ENCODE measurements at places on chromosomes 1 and 21.

DNA sequence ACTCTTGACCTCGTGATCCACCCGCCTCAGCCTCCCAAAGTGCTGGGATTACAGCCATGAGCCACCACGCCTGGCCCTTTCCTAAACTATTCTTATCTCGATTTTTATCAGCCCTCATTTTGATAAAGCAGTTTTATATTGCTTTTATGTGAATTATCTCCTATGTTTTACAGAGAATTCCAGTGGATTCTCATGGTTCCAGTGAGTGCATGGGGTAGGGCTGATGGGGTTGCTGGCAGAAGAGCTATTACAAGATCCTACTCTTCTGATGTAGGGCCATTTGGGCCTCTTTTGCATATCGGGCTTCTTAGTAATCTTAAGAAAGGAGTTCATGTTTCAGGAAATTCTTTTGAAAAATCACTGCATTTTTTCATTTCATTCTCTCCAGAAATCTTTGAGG is 187.6 kb downstream of the PBX1 start:
- DNase-seq, result no peak

DNA sequence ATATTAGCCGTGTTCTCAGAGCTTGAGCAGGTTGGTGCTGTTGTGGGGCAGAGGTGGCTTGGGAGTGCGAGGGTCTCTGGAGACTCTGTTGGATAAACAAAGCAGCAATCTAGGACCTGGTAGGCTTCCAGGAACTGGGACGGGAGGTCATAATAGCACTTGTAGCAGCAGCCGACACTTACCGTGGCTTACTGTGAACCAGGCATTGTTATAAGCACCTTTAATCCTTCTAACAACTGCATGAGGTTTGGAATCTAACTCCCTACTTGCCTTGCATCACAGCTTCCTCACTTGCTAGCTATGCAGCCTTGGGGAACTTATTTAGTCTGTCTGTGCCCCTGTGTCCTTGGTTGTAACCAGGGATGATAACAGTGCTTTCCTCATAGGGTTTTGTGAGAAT is 94.9 kb downstream of the NAV1 start:
- no peak for DNase-seq

GRCh38 chr1:163055531-163055930 is 13.6 kb upstream of the RGS4 start:
- no peak for DNase-seq

DNA sequence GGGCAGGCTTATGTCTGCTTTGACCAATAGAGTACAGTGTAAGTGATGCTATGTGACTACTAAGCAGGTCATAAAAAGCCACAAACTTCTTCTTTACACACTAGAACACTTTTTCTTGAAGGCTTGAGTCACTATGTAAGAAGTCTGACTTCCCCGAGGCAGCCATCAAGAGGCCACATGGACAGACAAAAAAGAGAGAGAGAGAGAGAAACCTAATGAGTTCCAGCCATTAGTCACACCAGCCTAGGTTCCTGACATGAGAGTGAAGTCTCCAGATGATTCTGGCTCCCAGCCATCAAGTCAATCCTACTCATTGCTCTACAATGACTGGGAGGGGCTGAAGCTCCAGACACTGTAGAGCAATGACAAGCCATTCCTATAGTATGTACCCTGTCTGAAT is 101.4 kb downstream of the LHX9 start:
- no peak for DNase-seq

- DNase-seq, result no peak
Observed at GRCh38 chr1:41849211-41849759, 69.4 kb downstream of the HIVEP3 start.

DNA sequence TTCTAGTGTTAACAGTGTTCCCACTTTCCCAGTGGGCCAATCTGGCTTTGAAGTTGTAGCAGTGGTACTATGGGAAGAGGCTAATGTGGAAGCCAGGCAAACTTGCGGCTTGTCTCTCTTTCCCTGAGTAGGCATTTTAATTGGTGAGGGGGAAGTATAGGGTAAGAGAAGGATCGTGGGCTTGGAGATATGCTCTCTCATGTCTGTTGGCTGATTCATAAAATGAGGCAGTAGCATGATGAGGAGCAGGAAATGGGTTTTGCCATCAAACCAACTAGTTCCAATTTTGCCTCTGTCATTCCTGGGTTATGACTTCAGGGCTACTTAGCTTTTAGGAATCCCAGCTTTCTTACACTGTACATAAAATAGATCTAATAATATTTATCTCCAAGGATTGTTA is 12.1 kb downstream of the C8A start:
- no peak for DNase-seq

- no peak for DNase-seq
Observed at GRCh38 chr1:184324972-184325371, 61.9 kb upstream of the C1orf21 start.

DNA sequence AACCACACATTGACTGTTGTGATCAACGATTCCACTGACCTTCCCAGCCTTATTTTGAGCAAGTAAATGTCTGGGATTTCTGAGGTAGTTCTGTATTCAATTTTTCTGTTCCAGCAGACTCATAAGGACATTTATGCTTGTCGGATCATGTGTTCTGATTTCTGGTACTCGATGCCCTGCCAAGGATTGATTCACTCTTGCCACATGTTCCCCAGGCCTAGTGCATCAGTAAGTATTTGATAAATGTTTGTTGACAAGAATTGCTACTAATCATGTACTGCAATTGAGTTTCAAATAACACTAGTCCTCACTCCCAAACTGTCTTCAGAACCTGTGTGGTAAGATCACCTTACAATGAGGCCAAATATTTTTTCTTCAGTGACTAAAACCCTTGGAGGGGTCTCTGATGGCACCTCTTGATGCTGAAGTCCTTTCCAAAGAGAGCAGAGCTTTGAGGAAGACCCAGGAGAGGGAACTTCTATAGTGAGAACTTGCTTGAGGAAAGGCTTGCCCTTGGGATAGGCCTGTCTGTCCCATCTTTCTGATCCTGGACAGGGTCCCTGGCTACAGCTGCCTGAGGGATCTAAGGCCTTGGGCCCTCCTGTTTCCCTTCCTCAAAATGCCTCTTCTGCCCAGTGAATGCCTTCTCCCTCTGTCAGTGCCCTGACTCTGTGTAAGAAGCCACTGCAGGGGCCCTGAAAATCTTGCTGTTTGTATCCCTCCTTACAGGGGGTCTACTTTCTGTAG is 115.8 kb upstream of the FAM78B start:
- DNase-seq, result no peak

- DNase-seq, result no peak
Observed at GRCh38 chr1:194300340-194300739, 1113.9 kb upstream of the B3GALT2 start.

GRCh38 chr1:220887520-220888416 is 8.5 kb downstream of the HLX start:
- no peak for DNase-seq

DNA sequence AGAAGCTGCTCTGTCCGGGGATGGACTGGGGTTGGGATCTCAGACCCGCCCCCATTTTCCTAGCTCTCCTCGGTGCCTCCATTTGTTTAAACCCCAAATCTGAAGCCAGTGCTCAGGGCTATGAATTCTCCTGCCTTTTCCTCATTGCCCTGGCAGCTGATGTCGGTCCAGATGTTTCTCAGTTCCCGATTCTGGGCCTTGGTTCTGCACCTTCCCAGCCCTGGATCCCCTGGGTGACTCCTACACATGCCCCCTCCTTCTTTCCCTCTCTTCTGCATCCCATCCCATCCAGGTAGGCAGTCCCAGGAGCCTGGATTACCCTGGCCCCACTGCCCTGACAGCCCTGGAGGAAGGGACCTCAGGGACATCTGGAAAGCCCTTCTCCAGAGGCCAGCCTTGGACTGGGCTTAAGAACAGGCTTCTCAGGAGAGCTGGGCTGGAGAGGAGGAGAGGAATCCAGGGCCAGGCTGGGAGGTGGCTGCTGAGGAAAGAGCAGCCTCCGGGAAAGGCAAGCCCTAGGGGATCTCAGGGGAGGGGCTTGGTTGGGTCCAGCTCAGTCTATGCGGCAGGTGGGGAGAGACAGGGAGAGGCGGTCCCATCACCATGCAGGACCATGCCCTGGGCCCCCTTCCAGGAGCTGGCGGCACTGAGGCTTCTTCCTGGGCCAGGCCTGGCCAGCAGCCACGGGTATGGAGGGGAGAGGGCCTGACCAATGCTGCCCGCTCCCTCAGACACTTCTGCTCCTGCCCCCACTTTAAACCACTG is 6.8 kb upstream of the EPS8L3 start:
- no peak for DNase-seq

- no peak for DNase-seq
Observed at GRCh38 chr1:117295001-117295400, 72.2 kb upstream of the MAN1A2 start.

GRCh38 chr1:162676750-162677149 is 44.5 kb downstream of the DDR2 start:
- no peak for DNase-seq

GRCh38 chr1:229249854-229250644 is 20.9 kb upstream of the RAB4A start:
- DNase-seq, result no peak

DNA sequence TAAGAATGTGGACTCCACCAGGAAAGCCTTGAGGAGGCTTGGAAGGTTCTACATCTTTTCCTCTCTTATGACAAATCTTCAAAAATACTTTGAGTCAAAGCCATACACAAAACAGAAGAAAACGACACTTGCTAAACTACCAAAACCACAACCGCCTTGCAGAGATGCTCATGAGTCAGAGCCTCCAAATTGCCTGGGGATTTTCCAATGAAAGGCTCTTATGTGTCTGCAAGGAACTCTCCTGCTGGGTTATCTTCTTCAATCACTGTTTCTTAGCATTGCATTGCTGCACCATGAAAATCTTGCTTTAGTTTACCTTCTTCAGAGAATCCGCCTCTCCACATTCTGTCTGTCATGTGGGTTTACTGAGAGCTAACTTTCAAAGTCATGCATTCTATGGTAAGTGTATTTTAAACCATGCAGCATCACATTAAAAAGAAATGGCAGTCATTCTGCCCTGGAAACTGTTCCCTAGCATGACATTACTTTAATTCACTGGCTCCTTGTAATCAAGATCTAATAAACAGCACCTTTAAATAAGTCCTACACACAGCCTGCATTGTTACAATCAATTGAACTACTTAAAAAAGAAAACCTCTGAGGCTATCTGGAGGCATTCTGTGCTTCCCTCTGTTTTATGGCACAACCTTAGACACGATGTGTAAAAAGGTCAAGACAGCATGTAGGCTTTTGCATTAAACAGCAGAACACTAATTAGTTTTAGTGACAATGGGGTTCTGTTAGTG is 210.0 kb upstream of the FOXD3 start:
- DNase-seq, result no peak

DNA sequence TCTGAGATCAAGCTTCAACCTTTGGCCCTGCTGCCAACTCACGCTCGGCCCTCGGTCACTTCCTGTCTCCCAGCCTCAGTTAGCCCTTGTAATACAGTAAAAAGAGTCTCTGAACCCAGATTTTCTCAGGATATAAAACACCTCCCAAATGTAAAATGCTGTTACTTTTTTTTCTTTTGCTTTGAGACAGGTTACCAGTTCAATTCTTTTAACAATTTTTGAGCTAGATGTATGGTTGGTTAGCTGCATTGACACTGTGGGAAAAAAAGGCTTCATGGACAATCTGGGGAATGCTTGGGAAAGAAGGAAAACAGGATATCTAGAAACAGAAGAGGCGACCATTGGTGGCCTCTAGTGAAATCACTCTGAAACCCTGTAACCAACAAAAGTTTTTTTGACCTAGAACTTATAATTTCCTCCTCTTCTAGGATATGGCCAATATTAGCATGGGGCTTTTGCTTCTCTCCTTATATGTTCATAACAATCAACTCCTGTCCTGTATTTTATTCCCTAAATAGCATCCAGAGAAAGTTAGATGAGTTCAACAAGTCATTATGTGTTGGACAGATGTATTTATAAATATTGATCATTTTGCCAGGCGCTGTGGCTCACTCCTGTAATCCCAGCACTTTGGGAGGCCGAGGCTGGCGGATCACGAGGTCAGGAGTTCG is 1.3 kb downstream of the CMPK1 start:
- DNase-seq, result no peak

DNA sequence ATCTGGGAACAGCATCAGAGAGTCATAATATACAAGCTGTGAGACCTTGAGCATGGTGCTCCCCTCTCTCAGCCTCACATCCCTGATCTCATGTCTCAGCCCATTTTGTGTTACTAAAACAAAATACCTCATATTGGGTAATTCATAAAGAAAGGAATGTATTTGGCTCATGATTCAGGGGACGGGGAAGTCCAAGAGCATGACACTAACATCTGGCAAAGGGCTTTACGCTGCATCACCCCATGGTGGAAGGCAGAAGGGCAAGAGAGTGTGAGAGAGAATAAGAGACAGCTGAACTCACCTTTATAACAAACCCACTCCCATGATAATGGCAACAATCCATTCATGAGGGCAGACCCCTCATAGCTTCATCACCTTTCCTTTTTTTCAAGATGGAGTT is 36.5 kb downstream of the RNASEL start:
- no peak for DNase-seq

DNA sequence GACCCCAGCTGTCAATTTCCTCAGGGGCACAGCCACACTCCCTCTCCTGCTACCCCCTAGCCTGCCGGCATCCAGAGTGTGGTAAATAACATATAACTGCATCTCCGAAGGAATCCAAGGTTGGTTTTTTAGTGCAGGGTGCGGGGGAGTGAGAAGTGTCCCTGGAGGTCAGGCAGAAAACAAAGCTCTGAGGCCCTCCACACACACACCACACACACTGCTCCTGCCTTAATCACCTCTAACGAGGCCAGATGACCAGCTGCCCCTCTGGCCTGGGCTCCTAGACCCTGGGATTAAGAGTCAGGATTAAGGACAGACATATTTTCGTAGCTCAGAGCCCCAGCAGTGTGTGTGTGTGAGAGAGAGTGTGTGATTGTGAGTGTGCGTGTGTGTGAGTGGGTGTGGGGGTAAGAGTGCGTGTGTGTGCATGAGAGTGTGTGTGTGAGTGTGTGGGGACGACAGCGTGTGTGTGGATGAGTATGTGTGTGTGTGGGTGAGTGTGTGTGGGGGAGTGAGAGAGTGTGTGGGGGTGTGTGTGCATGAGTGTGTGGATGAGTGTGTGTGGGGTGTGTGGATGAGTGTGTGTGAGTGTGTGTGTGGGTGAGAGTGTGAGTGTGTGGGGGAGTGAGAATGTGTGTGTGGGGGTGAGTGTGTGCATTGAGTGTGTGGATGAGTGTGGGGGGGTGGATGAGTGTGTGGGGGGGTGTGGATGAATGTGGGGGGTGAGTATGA is 14.6 kb downstream of the SDC3 start:
- DNase-seq, result no peak

GRCh38 chr1:63731117-63732043 is 42.4 kb upstream of the ROR1 start:
- DNase-seq, result no peak

DNA sequence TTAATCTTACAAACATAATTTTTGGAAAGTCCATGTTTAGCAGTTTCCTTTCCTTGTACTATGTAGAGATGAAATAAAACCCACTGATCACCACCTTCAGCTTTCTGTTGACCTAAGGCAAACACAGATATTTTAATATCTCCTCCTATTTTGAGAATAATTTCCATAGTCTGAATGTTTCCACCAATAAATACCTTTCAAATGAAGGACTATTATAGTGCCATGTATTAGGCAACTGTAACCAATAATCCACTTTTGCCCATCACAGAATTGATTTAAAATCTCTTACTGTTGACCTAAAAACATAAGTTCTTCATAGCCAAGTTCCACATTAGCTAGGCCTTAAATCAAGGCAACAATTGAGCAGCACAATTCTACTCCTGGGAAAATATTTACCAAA is 1.8 kb downstream of the CDC42BPA start:
- no peak for DNase-seq

- DNase-seq, result no peak
Observed at GRCh38 chr1:221725735-221726672, 15.9 kb downstream of the DUSP10 start.
